ENCODE measurements at places on chromosomes 4 and X.

GRCh38 chr4:41015016-41015675 lies 199.2 kb downstream of the APBB2 start:
- no peak for DNase-seq

DNA sequence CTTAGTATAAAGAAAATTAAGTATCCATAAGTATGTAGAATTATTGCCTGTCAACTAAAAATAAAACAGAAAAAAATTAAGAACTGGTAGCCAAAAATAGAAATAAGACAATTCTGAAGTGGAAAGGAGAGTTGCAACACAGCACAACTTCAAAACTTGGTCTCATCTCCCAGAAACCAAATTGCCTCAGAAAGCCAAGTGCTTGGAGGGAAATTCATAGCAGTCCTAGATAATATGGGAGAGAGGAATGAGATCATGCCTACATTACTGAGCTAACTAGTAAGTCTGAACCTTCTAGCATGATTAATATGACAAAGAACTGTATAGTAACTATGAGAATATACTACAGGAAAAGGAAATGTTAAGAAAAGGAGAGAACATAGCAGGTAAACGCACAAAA lies 256.5 kb downstream of the LDB2 start:
- DNase-seq: no peak

- DNase-seq: no peak
Measured at GRCh38 chr4:147219145-147219544, 261.8 kb upstream of the EDNRA start.

DNA sequence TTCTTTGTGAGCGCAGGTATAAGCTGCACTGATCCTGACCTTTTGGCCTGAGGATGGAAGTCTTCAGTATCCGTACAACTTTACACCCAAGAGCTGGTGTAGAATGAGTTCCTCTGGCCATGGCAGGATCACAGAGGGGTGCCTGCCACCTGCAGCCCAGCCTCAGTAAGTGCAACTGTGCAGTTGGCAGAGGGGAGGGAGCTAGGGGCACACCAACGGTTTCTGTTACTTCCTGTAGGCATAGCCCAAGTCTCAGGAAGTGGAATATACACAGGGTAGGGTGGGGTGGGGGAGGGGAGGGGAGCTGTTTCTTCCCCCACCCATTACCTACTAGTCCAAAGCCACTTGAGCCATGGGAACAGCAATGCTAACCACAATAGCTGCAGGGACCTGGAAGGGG lies 85.4 kb upstream of the GBA3 start:
- DNase-seq: peak; percentile 1

DNA sequence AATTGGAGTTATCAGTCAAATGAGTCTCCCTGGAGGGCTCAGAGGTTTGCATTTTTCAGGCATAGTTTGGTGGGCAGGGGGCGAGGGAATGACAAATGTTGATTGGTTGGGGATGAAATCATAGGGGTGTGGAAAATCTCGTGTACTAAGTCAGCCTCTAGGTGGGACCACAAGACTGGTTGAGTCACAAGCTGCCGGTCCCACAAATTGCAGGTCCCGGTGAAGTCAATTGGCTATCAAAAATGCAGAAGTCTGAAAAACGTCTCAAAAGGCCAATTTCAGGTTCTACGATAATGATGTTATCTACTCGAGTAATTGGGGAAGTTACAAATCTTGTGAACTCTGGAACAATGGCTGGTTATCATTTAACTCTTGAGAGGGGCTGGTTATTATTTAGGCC lies 98.8 kb upstream of the DHX15 start:
- DNase-seq: no peak

DNA sequence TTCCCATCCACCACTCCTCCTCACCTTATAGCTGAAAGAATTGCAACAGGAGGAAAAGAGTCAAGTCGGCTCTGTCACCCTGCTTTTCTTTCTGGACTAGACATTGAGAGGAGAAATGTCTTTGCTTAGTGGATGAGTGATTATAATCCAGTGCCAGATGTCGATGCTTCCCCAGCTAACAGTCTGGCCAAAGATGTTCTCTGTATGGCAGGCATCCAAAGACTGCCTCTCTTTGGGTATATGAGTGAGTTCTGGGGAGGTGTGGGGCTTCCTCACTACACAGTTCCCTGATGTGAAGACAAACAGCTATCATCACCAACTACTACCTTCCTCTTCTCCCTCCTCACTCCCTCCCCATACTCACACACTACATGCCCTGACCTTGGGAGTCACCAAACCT lies 90.9 kb downstream of the COMMD8 start:
- DNase-seq: no peak

GRCh38 chrX:65407157-65407626 lies 127.4 kb downstream of the LAS1L start:
- DNase-seq: no peak

DNA sequence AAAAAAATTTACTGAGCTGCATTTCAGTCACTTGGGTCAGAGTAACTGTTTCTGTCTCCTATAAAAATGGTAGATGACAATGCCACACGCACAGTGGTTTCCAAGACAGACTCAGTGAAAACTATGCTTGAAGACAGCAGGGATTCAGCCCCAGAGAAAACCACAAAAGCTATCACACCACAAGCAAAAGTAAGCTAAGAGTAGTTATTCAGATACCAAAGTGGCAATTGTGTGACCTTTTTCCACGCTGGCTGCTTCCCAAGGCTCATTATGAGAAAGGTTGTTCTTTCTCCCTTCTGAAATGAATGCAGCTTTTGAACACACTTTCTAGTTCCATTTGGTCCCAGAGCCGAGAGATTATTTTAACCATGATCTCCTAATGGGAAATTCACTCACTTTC lies 46.4 kb upstream of the GPM6B start:
- no peak for DNase-seq

- no peak for DNase-seq
Measured at GRCh38 chr4:1469043-1469442, 62.8 kb upstream of the NKX1-1 start.

- no peak for DNase-seq
Measured at GRCh38 chrX:135347381-135348016, 38.2 kb downstream of the ETDC start.

DNA sequence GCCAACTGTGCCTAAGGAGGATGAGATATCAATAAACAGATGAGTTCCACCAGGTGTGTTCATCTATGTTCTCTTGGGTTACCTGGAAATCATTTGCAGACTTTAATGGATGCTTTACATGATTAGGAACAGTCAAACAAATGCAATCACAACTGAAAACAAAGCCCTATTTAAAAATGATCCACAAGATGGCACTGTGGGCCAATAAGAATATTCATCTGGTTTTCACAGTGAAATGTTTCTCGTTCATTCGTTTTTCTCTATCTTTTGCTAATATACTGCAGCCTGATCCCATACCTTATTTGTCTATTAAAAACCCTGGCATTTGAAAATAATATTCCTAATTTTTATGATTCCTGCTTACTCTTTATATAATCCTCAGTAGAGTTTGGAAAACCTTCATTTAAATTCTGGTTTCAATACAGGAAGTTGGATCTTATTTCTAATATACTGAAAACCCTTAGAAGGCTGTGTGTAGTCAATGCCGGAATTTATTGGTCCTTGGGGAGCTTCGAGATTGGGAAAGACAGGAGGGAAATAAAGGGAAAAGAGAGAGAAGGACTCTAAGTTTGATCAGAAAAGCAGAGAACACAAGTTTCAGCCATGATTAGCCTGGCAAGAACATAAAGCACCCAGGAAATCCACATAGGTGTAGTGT lies 63.8 kb upstream of the TAPT1 start:
- DNase-seq: no peak

DNA sequence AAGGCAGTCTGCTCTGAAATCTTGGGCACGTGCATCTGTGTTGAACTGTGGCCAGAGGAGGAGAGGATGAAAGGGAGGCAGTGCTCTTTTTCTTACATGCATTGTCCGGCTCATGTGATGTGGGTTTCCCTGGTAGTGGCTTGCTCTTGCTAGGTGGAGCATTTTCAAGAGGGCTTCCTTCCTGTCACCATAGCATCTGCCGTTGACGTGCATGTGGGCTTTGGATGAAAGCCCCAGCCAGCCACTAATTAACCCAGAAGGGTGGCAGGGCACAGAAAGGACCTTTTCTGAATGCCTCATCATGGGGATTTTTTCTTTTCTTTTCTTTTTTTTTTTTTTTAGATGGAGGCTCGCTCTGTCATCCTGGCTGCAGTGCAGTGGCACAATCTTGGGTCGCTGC lies 121.3 kb downstream of the GPR143 start:
- DNase-seq: peak; percentile 13

- DNase-seq: no peak
Measured at GRCh38 chr4:11881947-11882346, 453.3 kb upstream of the HS3ST1 start.

- no peak for DNase-seq
Measured at GRCh38 chrX:133473451-133473850, 58.2 kb upstream of the GPC4 start.

DNA sequence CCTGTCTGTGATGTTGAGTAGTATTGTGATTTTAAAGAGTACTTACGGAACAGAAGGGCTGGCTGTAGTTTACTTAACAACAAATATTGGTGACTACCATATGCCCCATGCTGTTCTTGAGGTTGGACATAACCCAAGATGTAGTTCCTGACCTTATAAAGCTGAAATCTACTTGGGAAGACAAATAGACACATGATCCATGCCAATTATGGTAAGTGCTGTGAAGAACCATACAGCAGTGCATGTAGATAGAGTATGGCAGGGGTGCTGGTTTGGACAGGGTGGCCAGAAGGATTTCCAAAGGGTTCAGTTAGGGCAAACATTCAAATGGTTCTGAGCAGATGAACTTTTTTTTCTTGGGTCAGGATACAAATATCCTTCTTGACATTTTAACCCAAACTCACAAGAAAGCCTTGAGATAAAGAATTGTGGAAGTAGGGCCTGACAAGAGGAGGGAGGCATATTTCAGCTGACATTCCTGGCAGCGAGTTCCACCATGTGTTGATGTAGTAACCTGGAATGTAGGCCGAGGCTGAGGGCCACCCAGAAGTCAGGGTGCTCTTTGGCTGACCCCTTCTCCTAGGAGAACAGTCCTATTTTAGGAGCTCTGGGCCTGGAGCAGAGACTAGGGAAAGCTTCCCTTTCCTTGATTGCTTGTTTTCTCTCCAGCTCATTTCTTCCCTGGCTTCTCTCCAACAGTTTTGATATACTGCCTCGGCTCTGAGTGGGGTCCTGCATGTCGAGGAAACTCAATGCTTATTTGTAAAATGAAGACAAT lies 74.2 kb downstream of the FREM3 start:
- DNase-seq: peak; percentile 66

- no peak for DNase-seq
Measured at GRCh38 chrX:8783097-8783713, 18.0 kb downstream of the FAM9A start.

DNA sequence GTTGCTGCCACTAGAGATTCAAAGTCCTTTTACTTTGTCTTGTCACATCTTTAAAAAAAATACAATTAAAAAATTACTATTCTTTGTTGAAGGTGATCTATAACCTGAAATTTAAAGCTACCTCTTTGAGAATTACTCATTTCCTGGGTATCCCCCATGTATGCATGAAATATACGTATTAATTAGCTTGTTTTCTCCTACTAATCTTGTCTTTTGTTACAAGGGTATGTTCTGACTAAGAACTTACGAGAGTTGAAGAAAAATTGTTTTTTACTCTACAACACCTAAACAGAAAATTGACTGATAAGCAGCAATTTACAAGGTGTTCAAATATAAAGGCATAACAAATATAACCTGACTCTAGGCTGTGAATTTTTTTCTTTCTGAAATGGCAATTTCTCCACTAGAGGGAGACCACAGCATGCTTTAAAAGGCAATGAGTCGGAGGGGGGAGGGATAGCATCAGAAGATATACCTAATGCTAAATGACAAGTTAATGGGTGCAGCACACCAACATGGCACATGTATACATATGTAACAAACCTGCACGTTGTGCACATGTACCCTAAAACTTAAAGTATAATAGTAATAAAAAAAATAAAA lies 249.6 kb downstream of the OPHN1 start:
- DNase-seq: no peak

- peak; percentile 60 for DNase-seq
Measured at GRCh38 chr4:169270810-169271691, at the start of gene SH3RF1. SH3RF1 (minus strand) TSS chr4:169270956; CDS start chr4:169269212, 1,744 bp downstream.

- DNase-seq: no peak
Measured at GRCh38 chrX:154308108-154308946, 12.7 kb downstream of the TKTL1 start.

DNA sequence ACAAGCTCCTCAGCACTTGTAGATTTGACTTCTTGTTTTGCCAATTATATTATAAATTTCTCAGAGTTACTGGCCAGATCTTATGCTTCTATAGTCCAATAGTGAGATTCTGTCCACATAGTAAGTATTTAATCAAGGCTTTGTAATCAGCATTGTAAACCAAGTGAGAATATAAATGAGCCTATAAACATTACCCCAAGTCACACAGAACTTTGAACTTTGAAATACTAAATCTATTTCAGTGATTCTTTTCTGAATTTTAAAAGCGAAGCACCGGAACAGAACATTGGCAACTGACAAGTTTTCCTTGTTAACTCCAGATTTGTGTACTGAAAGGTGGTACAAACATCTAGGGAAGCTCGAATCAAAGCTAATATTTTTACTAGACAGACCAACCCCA lies 37.2 kb downstream of the PPM1K start:
- no peak for DNase-seq

GRCh38 chr4:85780664-85781063 lies 305.7 kb downstream of the ARHGAP24 start:
- no peak for DNase-seq

DNA sequence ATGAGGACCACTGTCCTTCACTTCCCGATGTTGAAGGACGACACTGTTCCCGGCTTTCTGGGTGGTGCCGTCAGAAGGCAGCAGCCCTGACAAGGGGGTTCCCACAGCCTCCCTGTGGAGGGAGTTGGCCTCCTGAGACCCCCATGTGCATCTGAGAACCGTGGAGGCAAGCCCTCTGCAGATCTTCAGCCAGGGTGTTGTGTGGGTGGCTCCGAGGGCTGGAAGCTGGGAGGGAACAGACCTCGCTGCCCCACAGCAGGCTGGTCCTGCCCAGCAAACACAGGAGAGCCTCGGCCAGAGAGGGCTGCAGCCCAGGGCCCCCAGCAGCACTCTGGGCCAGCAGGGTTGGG lies 16.2 kb downstream of the DGKQ start:
- DNase-seq: no peak

DNA sequence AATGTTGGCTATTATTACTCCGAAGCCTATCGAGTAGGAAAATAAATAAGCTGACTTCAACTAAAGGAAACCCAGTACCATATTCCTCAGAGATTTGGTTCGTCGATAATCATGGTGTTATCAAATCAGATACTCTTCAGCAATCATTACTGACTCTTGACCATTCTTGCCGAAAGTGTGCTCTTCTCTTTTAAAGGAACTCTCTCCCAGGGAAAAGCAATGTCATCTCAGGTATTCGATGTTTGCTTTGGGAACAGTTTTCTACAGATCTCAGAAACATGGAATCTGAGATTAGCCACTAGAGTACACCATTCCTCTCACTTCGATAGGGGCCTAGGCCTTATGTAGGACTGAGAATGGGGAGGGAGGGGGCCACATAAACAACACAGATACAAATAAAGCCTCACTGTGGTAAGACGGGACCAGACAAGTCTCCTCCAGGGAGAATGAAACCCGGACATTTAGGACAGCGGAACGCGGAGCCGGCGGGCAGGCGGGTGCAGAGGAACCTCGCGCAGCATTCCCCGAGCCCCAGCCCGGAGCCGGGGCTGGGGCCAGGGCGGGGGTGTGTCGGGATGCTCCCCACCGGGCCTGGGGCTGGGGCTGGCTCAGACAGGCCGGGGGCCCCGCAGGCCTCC lies 581 bp downstream of the DNAJB14 start:
- no peak for DNase-seq

GRCh38 chr4:113419631-113420030 lies 341.9 kb downstream of the CAMK2D start:
- no peak for DNase-seq

- DNase-seq: no peak
Measured at GRCh38 chr4:924107-925096, 7.7 kb downstream of the GAK start.

Measured in DMS153 (cell line).